ENCODE measurements at places on chromosomes 7 and 10.

- DNase-seq = no peak
Measured at GRCh38 chr10:103199488-103199887, 6.4 kb upstream of the NT5C2 start.

GRCh38 chr10:46222364-46222935 lies 64.3 kb upstream of the ANTXRL start:
- DNase-seq = no peak

- DNase-seq = no peak
Measured at GRCh38 chr10:18122753-18123152, 17.5 kb upstream of the CACNB2 start.

DNA sequence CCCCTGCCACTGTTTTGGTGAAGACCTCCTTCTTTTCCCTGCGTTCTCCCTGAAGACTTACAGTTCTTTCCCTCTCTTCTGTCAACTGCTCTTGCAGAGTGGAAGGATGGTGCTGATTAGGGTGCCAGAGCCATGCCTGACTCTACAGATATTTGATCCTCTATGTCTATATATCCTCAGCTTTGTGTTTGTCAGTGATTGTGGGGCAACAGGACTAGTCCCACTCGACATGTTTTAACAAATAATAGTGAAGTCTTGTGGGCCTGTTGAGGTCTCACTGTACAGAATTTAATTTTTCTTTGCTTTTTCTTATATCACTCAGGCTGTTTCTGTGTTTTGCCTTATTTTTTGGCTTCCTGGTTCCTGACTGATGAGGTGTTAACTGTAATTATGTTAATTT lies 5.0 kb downstream of the PLEKHA1 start:
- no peak for DNase-seq
